Activated CD4-positive, alpha-beta memory T cell treated with anti-CD3 and anti-CD28 coated beads, Interleukin-2, amount 10 ng/mL, durations not matched to agents 7 days and 5 days (primary cell): ENCODE measurements at places on chromosomes 5 and 9. TPM values are rescaled to one million over a fixed set of nuclear protein-coding genes. Genes with fewer than 3 reads are reported as not detected.

GRCh38 chr9:136899196-136899595, 12.9 kb downstream of the TRAF2 start:
- H3K36me3 ChIP-seq = peaks cover 40% of the 10 kb centered on the region
- H3K4me3 ChIP-seq = no peak overlapping the region
- H3K27me3 ChIP-seq = no peaks in the 10 kb centered on the region
- DNase-seq = no peak
- peaks cover 52% of the 10 kb centered on the region for H3K4me1 ChIP-seq

DNA sequence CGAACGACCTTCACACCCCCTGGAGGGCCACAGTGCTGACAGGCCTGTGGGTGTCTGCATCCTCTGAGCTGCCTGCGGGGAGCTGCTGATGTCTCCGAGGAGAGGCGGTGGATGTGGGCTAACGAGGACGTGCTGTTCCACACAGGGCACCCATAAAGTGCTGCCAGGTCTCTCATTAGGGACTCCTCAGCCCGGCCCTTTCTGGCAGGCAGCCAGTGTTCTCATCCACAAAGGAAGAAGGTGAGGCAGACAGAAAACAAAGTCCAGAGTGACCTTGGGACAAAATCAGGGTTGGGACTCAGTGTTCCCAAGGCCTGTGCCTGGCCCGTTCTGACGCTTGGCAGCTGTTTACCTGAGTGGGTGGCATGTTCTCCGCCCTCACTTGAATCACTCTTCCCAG, 29.3 kb downstream of the CARTPT start:
- no peak overlapping the region for H3K4me3 ChIP-seq
- DNase-seq = no peak
- no peaks in the 10 kb centered on the region for H3K36me3 ChIP-seq
- no peaks in the 10 kb centered on the region for H3K4me1 ChIP-seq
- peaks cover 4% of the 10 kb centered on the region for H3K27me3 ChIP-seq

- H3K4me1 ChIP-seq = no peaks in the 10 kb centered on the region
- no peak overlapping the region for H3K27ac ChIP-seq
- H3K27me3 ChIP-seq = no peaks in the 10 kb centered on the region
These were observed 187.9 kb downstream of the FER start for GRCh38 chr5:108935611-108936010.

- no peaks in the 10 kb centered on the region for H3K4me1 ChIP-seq
- H3K36me3 ChIP-seq = no peaks in the 10 kb centered on the region
- no peaks in the 10 kb centered on the region for H3K27me3 ChIP-seq
- H3K4me3 ChIP-seq = no peak overlapping the region
- no peak overlapping the region for H3K27ac ChIP-seq
These were observed 149.8 kb upstream of the SLC28A3 start for GRCh38 chr9:84490206-84490841.

GRCh38 chr5:76561959-76562358, 61.2 kb downstream of the F2RL2 start:
- peaks cover 61% of the 10 kb centered on the region for H3K36me3 ChIP-seq
- peaks cover 16% of the 10 kb centered on the region for H3K4me1 ChIP-seq
- DNase-seq = no peak
- H3K27me3 ChIP-seq = no peaks in the 10 kb centered on the region
- no peak overlapping the region for H3K27ac ChIP-seq
- no peak overlapping the region for H3K4me3 ChIP-seq

DNA sequence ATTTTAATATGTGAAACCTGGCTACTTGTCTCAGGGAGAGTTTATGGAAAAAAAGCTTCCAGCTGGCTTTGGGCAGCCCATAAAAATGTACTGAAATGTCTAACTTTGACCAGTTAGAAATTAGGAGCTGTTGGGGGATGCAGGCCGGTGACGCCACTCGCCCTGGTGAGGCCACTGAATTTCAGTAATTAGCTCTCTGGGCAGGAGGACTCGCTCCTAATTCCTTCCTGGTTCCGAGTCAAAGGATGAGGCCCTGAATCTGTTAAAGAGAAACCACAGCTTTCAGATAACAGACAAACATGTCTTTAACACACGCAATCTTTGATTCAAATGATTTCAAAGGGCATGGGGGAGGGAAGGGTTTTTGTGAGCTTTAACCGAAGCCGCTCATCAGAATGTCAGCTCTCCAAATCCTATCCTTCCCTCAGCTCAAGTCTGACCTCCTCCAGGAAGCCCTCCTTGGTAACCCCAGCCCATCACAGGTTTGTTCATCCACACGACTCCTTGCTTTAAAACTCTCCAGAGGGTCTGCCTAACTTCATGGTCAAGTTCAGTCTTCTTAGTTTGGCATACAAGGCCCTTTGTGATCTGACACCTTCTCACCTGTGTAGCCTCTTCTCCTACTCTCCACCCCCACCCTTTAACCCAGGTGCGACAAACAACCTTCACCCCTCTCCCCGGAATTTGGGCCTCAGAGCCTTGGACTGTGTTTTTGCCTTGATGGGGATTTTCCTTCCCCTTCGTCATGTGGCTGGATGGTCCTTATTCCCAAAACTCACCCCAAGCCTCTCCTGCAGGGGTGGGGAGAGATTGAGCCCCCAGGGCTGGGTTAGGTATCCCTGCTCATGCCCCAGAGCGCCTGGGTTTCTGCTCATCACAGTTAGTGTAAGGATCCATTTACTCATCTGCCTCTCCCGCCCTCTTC, 13.6 kb upstream of the PHF19 start:
- H3K27me3 ChIP-seq = no peaks in the 10 kb centered on the region
- H3K4me3 ChIP-seq = peak overlapping the region; percentile 65
- peak overlapping the region; percentile 94 for H3K27ac ChIP-seq
- H3K36me3 ChIP-seq = peaks cover 15% of the 10 kb centered on the region

GRCh38 chr5:759111-759751, 25.3 kb downstream of the ZDHHC11B start:
- H3K27me3 ChIP-seq = no peaks in the 10 kb centered on the region
- H3K36me3 ChIP-seq = no peaks in the 10 kb centered on the region
- H3K4me3 ChIP-seq = peak overlapping the region; percentile 0
- peak; percentile 38 for DNase-seq
- H3K4me1 ChIP-seq = peaks cover 17% of the 10 kb centered on the region
- H3K27ac ChIP-seq = no peak overlapping the region

The DNAJB5 gene
- 3.2 TPM for total RNA-seq

GRCh38 chr9:136656183-136656738, 6.5 kb upstream of the EGFL7 start:
- no peak for DNase-seq
- peaks cover 5% of the 10 kb centered on the region for H3K4me1 ChIP-seq
- no peak overlapping the region for H3K4me3 ChIP-seq
- no peaks in the 10 kb centered on the region for H3K36me3 ChIP-seq
- H3K27me3 ChIP-seq = peaks cover 33% of the 10 kb centered on the region
- no peak overlapping the region for H3K27ac ChIP-seq

DNA sequence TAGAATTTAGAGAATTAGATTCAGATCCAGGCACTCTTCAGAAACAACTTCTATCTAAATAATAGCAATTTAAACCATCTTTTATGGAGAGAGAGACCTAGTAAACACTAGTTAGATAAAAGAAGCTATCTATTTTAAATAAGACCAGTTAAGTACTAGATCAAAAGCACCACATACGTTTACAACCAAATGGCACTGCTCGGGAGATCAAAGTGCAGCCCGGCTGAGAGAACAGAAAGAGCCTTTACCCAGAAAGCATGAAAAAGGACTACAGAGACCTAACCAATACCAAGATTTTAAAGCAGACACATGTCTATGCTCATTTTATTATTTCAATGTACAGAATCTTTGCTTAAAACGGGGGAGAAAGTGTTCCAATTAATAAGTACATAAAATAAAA, 30.8 kb downstream of the LIX1 start:
- H3K36me3 ChIP-seq = no peaks in the 10 kb centered on the region
- peaks cover 12% of the 10 kb centered on the region for H3K27me3 ChIP-seq
- no peaks in the 10 kb centered on the region for H3K4me1 ChIP-seq
- DNase-seq = no peak
- H3K4me3 ChIP-seq = no peak overlapping the region

DNA sequence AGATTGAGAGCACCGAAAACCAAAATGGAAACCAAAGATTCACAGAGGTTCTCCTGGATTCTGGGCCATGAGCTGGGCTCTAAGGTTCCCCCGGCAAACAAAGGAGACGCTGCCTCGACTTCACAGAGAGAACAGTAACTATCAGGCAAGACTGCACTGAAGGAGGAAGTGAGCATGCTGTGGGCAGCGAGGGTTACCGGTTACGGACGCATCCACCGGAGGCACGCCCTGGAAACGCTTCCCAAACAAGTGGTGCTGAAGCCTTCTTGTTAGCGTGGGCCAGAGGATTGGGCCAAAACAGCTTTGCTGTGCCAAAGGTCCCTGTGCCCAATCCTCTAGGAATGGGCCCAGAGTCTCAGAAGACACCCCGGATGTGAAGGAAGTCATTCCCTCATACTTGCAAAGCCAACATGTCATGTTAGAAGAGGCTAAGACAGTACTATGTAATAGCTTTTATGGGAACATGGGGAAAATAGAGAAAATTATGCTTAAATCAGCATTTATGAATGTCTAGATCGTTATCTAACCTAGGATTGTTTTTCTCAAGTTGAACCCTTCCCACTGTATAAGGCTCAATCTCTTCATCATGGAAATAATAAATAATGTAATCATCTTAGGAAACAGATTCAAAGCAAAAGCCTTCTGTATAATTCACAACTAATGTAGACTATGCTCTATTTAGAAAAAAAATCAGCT, 145.4 kb downstream of the GABBR2 start:
- H3K36me3 ChIP-seq = no peaks in the 10 kb centered on the region
- no peak overlapping the region for H3K4me3 ChIP-seq
- no peak for DNase-seq
- H3K27ac ChIP-seq = no peak overlapping the region
- peaks cover 18% of the 10 kb centered on the region for H3K27me3 ChIP-seq

DNA sequence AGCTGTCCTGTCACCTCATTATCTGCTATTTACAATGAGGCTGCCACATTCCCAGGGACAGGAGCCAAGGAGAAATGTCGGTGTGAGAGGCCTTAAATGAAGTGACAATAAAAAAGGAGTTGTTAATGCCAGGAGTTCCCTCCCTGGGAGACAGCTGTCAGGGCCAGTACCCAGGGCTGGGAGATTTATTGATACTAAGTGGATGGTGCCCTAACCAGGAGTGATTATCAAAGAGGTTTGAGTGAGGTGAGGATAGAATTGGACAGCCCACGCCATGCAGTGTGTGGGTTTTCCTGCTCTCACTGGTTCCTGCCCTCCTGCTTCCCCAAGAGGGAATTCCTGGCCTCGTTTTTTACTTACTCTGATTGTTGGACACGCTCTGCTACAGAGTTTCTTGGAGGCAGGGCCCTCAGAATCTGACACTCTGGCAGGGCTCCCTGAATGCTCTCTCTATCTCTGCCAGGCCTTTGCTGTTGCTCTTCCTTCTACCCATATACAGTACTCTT, 150.8 kb downstream of the GRIA1 start:
- no peaks in the 10 kb centered on the region for H3K4me1 ChIP-seq
- H3K4me3 ChIP-seq = no peak overlapping the region
- H3K27ac ChIP-seq = no peak overlapping the region
- H3K27me3 ChIP-seq = no peaks in the 10 kb centered on the region

GRCh38 chr9:111630182-111630963, 761 bp upstream of the DNAJC25 start:
- H3K4me3 ChIP-seq = peak overlapping the region; percentile 85
- peaks cover 33% of the 10 kb centered on the region for H3K4me1 ChIP-seq
- peak; percentile 17 for DNase-seq

The ERGIC1 gene
- 37.2 TPM for total RNA-seq

The TMEM245 gene
- total RNA-seq = 33.3 TPM

DNA sequence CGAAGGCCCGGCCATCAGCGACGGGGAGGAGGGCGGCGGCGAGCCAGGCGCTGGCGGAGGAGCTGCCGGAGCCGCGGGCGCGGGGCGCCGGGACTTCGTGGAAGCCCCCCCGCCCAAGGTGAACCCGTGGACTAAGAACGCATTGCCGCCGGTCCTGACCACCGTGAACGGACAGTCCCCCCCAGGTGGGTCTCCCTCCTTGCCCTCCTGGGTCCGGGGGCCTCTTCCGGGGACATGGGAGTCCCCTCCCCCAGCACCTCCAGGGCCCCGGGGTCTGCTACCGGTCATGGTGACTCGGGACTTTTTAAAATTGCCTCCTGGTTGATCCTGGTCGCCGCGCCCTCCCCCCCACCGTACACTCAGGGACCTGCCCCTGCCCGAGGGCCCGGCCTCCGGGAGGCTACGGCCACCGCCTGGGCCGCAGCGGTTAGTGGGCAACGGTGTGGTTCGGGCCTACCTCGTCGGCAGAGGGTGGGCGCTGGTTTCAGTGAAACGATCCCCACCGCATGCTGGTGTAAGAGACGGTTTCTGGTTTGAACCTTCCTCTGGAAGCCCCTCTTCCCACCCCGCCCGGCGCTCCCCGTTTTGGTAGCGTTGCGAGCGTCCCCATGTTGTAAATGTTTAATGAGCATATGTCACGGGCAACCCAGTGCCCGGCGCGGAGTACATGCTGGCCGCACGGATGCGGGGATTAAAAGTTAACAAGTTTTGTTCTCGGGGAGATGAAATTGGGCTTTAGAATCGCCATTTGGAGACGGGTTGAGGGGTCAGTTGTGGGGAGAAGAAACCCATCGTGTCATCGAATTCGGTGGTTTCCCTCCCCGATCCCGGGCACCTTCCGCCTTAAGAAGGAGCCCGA, 1.1 kb downstream of the LARP1 start:
- H3K4me3 ChIP-seq = peak overlapping the region; percentile 89
- DNase-seq = peak; percentile 45
- peaks cover 6% of the 10 kb centered on the region for H3K36me3 ChIP-seq
- peaks cover 52% of the 10 kb centered on the region for H3K4me1 ChIP-seq
- no peaks in the 10 kb centered on the region for H3K27me3 ChIP-seq

- H3K4me1 ChIP-seq = no peaks in the 10 kb centered on the region
- no peak overlapping the region for H3K27ac ChIP-seq
- H3K4me3 ChIP-seq = no peak overlapping the region
- H3K27me3 ChIP-seq = no peaks in the 10 kb centered on the region
- H3K36me3 ChIP-seq = no peaks in the 10 kb centered on the region
These were observed 255.9 kb downstream of the FSTL4 start for GRCh38 chr5:133356396-133356983.

- H3K4me3 ChIP-seq = no peak overlapping the region
- H3K27me3 ChIP-seq = peaks cover 7% of the 10 kb centered on the region
These were observed 2.2 kb upstream of the ALDOB start for GRCh38 chr9:101437806-101438232.

- no peak for DNase-seq
- H3K27ac ChIP-seq = no peak overlapping the region
- no peak overlapping the region for H3K4me3 ChIP-seq
- peaks cover 28% of the 10 kb centered on the region for H3K36me3 ChIP-seq
- peaks cover 93% of the 10 kb centered on the region for H3K27me3 ChIP-seq
These were observed 8.4 kb downstream of the NR2F1 start for GRCh38 chr5:93591323-93591945.
